CD4-positive, alpha-beta T cell treated with Interleukin-21 for 1 hour (primary cell): ENCODE measurements at places on chromosomes 6 and 20.

DNA sequence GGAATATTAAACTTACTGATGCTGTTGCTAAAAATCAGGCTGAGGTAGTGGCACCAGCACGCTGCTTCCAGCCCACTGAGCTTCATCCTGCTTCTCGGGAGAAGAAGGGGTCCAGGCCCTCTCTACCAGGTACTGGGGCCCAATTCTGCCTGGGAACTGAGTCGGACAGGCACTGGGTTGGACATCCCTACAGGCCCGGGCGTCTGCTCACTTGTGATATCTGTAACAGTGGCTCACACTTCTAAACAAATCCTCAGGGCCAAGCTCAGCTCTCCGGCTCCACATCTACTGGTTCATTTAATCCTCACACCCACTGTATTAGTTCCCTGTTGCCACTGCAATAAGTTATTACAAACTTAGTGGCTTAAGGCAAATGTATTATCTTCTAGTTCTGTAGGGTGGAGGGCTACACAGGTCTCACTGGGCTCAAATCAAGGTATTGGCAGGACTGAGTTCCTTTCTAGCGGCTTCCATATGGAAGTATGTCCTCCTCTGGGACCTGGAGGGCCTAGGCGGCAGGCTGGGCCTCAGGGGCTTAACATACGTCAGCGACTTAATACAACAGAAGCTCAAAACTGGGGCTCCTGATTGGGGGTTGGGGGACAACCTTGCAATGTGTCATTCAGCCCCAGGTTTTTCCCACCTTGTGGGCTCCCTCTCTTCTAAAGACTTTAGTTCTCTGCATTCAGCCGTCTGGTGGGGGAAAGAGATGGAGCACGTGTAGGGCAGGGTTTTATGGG lies 1.6 kb upstream of the KCNK15 start:
- no peak for DNase-seq

- no peak for DNase-seq
Observed at GRCh38 chr6:115415378-115415777, 645.3 kb downstream of the FRK start.

DNA sequence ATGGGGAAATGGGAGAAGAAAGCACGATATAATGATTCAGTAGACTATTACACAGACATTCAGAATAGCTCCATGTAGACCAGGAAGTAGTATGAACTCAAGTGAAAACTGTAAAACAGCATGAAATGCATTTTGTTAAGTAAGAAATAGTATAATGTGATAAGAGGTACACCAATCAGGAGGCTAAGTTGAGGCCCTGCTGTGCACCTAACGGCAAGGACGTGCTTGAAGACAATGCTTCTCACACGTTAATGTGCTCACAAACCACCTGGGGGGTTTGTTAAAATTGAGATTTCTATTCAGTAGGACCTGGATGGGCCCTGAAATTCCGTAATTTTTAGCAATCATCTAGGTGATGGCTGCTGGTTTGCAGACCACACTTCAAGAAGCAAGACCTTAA lies 178.9 kb upstream of the SULF2 start:
- no peak for DNase-seq

GRCh38 chr20:63206878-63207277 lies 9.1 kb downstream of the YTHDF1 start:
- no peak for DNase-seq

DNA sequence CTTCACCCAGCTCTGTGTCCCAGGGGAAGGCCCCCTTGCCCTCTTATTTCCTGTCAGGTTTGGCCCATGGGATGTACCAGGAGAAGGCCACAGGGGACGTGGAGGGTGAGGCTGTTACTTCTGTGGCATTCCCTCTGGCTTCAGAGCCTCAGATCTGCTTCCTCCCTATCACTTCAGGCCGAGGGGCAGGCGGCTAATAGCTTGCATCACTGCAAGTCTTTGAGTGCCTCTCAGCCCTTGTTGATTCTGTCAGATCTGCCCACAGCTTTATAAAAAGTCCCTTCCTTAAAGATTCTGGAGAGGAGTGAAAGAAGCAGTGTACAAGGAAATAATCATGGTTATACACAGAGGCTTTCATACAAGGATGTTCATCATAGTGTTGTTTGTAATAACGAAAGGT lies 86.9 kb downstream of the LRFN2 start:
- DNase-seq: no peak

DNA sequence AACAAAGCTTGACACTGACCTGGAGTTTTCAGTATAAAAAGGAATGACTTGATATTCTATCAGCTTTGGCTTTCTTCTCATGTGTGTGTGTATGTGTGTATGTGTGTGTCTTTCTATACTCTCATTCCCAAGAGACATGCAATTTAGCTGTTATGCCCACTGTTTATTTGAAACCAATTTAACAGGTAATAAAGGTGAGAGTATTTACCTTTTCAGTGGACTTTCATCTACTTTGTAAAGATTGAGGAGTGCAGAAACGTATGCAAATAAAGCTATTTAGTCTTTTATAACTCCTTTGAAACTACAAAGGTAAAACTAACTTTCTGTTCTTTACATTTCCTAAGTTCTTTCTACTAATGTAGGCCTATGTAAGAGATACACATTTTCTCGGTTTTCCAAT lies 103.5 kb upstream of the HS3ST5 start:
- DNase-seq: no peak

- DNase-seq: no peak
Observed at GRCh38 chr6:168157272-168158212, 78.5 kb upstream of the FRMD1 start.

- no peak for DNase-seq
Observed at GRCh38 chr6:44224029-44224964, 902 bp downstream of the SLC29A1 start.

GRCh38 chr6:22221211-22221610 lies 75.6 kb downstream of the PRL start:
- DNase-seq: no peak

GRCh38 chr6:45898941-45899682 lies 116.5 kb downstream of the CLIC5 start:
- no peak for DNase-seq

GRCh38 chr6:130516604-130517003 lies 150.8 kb downstream of the TMEM200A start:
- no peak for DNase-seq

GRCh38 chr20:59007665-59008511 lies 834 bp upstream of the CTSZ start:
- DNase-seq: peak; percentile 38

DNA sequence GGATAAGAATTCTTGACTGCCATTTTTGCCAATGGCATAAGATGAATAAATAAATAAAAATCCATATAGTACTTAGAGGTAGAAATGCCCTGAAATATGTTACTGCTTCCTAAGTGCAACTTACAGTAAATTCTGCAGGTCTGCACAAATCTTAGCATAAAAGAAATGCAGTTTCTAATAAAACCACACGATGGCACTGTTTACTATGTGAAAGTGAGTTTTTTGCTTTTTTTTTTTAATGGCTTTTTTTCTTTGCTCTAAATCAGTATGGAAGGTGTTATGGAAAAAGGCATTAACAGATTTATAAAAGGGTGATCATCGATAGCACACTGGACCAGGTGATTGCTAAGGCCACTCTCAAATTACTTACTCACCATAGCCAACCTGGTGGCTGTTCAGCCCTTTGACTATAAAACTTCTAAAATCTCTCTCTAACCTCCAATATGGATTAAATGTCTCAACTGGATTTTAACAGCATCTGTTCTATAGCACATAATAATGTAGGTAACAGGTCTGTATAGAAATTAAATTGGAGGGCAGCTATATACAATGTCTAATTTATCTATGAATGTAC lies 45.8 kb downstream of the AHI1 start:
- peak; percentile 54 for DNase-seq

DNA sequence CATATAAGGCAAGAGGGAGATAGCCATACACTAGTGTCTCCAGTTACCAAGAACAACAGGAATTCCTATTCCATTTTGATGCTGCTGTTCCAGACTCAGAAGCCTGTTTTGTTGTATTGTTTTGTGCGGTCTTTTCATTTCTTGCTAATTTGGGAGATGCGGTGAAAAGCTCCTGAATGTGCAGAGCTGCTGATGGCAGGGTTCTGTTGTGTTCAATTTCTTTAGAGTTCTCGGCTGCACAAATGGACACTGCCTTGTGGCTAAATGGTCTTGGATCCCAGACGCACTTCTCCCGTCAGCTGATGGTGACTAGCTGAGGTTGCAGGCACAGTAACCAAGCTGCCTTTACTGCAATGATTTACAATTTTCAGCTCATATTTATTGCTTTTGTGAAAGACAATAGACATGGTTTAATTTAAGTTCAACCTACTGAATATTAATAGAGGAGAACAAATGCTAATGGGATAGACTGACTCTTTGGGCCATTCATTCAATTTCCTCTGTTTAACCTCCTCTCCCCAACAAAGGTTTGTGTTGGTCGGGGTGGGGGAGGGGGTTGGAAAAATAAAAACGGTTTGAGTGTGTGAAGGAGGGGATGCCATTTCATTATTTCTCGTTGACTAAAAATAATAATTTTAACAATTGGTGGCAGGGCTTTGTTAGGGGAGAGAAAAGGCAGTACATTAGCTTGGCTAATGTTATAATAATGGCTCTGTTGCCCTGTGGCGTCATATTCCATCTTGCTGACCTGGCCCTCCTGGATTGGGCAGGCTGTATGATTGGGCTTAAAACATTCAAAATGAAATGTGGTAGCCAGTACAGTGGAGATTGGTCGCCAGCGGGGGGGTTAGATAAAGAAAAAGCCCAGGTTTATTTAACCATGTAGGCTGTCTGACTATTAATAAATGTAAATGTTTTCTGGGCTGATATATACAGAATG lies 159.5 kb downstream of the JARID2 start:
- no peak for DNase-seq

DNA sequence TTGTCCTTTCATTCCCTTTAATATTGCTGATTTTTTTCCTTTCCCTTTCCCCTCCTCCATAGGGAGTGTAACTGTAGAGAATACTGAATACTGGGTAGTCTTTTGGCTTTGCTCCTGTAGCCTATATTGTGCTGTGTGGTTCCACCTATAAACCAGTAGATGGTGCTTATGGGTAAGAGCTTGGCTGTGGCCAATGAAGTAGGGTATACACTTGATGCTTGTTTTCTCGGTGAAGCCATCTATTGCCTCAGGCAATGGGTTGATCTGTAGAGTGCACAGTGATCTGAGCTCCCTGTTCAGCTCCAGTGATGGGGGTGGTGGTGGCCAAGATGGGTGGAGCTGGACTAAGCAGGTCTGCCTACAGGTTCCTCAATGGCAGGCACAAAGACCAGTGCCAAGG lies 203.3 kb upstream of the IMPG1 start:
- DNase-seq: no peak

DNA sequence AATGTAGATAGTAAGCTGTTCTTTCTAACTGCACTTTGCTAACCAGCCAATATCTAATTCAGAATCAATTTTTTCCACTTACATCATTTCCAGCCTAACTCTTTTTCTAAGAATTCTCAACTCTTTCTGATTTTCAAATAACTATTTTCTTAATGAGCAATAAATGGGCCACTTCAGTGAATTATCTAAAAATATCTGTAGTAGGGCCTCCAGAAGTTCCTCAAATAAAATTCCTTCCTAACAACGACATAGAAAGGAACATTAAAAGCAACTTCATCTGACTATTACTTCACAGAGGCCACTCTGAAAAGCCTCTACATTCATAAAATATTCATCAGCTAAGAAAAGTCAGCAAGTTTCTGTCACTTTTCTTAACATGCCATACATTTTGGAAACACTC lies 4.8 kb downstream of the COL12A1 start:
- no peak for DNase-seq

- no peak for DNase-seq
Observed at GRCh38 chr6:36906539-36907325, 21.0 kb downstream of the C6orf89 start.

DNA sequence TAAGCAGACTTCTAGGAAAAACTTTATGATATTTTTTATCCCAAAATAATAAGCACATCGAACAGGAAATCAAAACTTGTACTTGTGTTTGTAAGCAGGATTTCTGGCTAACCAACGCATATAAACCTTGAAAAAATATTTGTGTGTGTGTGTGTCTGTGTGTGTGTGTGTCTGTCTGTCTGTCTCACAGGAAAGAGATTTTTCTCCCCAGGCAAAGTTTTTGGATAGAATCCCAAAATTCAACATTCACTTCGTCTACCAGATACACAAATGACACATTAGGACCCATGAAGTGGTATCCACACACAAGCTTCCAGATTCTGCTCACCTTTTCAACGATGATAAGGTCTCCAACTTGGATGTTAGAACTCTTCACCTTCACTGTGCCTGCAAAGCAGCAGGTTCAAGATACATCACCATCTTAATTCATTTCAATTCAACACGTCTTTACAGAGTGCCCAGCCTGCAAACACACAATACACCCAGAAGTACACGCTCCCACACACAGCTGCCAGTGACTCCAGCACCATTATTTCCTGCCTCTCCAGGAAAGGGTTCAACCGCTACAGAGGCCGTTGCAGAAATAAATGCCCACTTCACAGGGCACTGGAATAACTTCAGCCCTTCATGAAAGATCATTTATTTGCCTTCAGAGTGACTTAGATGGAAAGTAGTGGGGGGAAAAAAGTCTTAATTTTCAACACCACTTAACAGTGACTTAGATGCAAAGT lies 70.9 kb downstream of the ATP9A start:
- DNase-seq: no peak

DNA sequence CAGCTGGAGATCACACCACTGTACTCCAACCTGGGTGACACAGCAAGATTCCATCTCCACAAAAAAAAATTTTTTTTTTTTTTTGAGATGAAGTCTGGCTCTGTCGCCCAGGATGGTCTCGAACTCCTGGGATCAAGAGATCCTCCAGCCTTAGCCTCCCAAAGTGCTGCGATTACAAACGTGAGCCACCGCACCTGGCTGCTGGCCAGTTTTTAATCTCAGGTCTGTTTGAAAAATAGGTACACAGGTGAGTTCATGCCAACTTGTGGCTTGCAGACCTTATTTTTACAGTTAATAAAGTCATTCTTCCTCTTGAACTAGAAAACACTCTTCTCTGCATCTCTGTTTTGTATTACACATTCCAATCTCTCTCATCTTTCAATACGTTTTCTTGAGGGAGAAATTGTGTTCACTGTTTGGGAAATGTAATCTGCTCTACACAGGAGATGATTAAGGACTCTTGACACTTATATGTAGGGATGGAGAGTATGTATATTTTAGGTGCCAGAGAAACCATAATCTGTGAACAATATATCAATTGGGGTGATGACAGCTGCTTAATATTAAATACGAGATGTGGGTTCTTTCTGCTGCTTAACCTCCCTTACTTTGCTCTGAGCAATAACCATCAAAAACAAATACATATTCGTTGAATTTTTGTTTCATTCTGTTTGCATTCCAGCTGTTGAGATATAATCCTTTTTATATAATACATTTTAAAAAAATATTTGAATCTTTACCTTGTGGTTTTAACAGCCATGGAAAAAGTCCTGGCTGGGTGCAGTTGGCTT lies 17.7 kb upstream of the RIPOR3 start:
- DNase-seq: no peak

DNA sequence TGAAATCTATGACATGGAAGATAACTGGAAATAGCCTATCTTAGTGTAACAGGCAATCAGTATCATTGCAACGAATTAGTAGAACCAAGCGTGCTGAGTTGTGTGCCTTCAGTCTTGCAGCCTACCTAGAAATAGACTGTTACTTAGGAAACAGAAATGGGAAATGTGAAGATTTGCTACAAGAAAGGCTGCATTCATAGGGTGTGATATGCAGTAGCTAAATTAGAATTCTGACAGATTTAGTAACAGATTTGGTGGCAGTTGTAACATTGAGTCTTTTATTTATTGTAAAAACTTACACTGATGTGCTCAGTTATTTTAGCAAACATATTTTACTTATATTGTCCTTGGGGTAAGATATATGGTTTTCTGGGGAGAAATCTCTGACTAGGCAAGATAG lies 56.2 kb downstream of the MAP7 start:
- no peak for DNase-seq

- peak; percentile 81 for DNase-seq
Observed at GRCh38 chr6:154229786-154230185, 126.8 kb downstream of the IPCEF1 start.
